ENCODE measurements at places on chromosomes 12 and 14.
A peak's percentile ranks its signal among the peaks of the same experiment; 100 is the strongest.

GRCh38 chr12:54352891-54353874 lies 11.1 kb downstream of the GPR84 start:
- DNase-seq, result no peak

DNA sequence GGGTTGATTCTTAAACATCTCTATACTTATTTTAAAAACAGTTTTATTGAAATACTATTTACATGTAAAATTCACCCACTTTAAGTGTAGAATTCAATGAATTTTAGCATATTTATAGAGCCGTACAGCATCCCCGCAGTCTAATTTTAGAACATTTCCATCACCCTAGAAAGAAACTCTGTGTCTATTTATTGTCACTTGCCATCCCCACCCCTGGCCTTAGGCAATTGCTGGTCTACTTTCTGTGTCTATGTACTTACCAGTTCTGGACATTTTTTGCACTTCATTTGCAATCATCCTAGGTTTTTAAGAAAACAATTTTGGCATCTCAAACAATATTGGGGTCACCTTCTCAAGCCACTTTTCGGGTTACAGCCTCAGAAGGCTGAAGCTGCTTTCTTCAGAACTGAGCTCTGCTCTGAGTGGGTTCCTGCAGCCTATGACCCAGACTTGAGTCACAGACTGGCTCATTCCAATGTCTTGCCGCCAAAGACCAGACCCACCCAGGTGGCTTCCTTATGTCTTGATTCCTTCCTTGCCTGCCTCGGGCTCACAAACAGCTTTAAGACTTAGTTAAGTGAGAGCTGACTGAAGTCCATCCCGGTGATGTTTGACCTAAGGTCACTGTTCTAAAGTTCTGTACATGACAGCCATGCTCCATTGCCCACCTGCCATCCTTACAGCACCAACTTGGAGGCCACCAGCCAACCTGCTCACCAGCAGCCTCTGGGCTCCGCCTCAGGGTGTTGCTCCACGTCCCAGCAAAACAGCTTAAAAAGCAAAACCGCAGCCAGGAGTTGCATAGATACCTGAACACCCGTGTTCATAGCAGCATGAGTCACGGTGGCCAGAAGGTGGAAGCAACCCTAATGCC lies 131.5 kb downstream of the CHST11 start:
- DNase-seq, result no peak

DNA sequence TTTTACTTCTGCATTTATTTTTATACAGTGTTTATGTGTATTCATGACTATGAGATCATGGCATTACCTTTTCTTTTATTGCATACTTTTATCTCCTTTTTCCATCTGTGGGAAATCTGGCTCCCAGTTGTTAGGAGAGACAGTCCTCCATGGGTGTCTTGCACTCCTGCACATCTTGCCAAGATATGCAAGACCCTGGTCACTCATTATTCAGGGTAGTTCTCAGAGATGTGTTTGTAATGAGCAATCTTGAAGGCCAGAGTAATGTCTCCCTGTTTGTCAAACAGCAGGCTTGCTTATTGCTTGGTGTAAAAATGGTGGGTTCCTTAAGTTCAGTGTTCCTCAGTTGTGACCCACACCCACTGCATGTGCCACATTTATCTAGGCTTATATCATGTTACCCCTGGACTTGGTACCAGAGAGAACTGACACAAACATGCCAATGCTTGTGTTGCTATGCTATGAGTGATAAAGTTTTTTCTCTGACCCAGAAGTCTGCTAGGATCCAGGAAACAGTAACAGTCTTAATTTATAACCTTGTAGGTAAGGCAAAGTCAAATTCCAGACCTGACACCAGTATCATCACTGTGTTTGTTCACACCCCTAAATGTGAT lies 36.8 kb downstream of the PPHLN1 start:
- DNase-seq, result no peak

DNA sequence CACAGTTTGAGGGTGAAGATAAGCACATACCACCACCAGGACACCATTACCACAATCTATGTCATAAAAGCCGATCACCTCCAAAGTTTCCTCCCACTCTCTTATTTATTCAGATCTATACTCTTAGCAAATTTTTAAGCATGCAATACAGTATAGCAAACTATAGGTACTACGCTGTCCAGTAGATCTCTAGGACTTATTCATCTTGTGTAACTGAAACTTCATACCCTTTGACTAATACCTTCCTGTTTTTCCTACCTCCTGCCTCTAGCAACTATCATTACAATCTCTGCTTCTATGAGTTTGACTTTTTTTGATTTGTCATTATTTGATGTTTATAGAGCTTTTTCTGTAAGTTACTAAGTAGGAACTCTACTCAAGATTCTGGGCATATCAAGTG lies 84.5 kb upstream of the MANSC4 start:
- no peak for DNase-seq

DNA sequence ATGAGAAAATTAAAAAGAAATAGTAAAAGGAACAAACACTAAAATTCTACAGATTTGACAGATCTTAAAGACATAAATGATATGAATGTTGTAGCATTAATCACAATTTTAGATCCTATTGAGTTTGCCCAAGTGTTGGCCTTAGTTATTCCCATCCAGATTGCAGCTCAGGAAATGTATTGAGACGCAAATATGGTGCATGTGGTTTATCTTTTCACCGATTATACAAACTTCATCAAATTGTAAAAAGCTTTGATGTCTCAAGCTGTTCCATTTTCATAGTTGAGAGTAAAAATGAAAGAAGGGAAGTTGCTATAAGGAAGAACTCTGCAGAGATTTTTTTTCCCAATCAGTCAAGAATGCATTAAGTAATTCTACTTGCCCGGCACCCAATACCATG lies 328.4 kb downstream of the EGLN3 start:
- no peak for DNase-seq

- peak; percentile 35 for DNase-seq
Measured at GRCh38 chr12:69430942-69431590, 39.1 kb upstream of the FRS2 start.

GRCh38 chr14:61280092-61280525 lies 1.0 kb downstream of the TMEM30B start:
- DNase-seq, result no peak

GRCh38 chr14:59271734-59272133 lies 83.3 kb downstream of the DAAM1 start:
- no peak for DNase-seq

DNA sequence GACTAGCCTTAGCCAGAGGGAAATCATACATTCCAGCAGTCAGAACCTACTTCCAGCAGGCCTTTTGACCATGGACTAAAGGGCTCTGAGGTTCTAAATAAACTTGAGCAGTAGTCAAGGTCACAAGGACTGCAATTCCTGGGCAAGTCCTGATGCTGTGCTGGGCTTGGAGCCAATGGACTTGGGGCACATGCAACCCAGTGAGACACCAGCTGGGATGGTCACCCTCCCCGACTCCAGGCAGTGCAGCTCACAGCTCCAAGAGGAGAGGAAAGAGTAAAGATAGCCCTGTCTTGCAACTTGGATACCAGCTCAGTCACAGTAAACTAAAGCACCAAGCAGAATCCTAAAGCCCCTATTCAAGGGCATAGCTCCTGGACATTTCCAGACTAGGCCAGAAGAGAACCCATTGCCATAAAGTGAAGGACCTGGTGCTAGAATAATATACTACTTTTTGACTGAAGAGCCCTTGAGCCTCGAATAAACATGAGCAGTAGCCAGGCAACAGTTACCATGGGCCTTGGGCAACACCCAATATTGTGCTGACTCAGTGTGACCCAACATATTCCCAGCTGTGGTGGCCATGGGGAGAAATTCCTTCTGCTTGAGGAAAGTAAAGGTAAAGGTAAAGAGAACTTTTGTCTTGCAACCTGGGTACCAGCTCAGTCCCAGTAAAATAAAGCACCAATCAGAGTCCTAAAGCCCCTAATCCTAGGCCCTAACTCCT lies 226.2 kb upstream of the CLEC14A start:
- no peak for DNase-seq

- no peak for DNase-seq
Measured at GRCh38 chr12:21528953-21529352, 2.9 kb downstream of the SPX start.

Data from right cardiac atrium (tissue), 5 donors.